ENCODE measurements at places on chromosomes 12 and 14.

DNA sequence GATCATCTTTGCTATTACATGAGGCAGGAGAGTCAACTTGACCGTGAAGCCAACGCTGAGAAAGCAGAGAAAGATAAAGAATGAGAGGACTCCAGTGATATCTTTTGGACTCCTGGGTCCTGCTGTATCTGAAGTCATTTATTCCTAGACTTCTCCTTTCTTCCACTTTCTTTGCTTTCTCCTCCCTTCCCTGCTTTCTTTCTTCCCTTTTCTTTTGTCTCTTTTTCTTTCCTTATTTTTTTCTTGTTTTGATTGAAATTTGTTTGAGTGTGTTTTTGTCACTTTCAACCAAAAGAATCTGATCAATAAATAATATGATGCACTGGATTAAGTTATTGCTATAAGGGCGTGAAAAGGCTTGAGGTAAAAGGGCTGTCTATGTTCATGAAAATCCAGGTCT, 13.4 kb upstream of the GALNT6 start:
- no peak for DNase-seq

DNA sequence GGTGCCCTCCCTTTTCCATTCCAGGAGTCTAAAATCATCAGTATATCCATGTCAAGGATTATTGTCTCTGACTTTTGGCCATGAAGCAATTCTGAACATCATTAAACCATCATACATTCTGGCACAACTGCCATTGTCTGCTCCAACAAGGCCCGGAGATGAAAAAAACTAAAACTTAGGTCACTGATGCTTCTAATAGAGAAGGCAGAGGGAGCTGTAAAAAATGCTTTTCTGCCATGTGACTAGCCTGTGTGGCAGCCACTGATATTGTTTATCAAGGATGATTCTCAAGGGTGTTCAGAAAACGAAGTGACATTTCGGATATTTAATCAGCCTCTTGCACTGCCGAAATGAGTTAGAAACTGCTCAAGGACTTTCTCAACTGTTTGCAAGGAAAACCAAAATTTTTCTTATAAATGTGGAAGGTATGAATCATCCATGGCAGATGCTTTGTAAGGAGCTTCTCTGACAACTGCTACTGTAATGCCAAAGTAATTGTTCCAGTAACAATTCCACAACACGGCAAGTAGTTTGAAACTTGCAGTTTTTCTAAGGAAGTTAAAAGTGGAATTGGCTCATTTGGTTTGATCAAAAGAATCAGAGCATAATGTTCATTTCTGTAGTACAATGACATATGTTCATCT, 1076.5 kb upstream of the FLRT2 start:
- no peak for DNase-seq

GRCh38 chr14:31677630-31678029, 116.4 kb downstream of the NUBPL start:
- no peak for DNase-seq

- DNase-seq = no peak
Measured at GRCh38 chr12:123531091-123531490, 2.4 kb downstream of the RILPL1 start.

DNA sequence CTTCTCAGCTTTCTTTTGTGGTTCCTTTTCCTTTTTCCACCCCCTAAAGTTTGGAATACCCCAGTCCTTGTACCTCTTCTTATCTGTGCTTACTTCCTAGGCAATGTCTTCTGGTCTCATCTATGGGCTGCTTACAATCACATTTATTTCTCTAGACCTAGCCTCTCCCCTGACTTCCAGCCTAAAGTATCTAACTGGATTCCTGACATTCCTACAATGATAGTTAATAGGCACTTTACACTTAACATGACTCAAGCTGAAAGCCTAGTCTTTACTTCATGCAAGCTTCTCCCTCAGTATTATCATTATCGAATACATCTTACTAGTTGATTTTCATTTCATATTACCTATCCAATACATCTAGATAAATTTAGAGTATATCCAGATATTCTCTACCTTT, 21.2 kb downstream of the CLECL1 start:
- no peak for DNase-seq

DNA sequence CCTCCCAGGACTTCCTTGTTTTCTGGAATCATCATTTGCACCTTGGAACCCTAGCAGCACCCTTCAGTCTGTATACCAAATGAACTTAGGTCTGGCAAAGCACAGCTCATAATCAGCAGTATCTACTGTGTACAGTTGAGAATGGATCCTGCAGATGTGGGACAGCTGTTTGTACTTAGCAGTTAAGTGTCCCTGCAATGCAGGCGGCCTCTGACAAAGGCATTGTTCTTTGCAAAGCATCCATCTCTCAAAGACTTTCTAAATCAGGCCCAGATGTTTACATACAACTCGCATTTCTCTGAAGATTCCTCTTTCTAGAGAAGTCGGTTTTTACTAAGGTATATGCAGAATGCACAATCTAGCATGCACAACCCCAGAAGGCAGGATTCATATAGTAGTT, 170.5 kb upstream of the RBM19 start:
- no peak for DNase-seq

DNA sequence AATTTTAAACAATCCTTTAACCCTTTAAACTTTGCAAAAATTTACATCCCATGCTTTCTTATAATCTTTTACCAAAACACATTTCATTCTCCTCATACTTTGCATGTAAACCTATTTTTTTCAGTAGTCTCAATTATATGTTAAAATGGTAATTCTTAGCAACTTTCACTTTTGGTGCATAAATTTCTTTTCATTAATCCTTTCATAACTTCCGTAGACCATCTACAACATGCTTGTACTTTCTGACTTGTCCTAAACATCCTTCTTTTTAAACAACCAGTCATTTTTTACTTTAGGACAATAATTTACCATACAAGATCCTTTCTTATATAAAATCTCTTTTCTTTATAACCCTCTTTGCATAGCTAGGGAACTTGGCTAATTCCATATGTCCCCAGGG, 19.5 kb downstream of the CCDC91 start:
- no peak for DNase-seq

DNA sequence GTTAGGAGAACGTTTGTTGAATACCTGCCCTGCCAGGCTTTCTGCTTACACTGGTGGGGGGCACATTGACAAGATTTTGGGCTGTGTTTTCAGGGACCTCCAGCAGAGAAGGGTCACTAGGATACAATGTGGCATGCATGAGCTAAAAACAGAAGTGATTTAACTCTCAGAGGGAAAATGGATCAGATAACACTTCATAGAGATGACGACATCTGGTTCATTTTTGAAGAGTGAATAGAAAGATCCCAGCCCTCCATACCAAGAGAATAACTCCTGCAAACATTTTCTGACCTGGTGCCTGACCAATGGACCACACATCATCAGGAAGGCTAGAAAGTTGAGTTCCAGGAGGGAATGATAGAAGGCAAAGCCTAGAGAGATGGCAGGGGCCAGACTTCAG, 33.7 kb downstream of the CKB start:
- DNase-seq = no peak

DNA sequence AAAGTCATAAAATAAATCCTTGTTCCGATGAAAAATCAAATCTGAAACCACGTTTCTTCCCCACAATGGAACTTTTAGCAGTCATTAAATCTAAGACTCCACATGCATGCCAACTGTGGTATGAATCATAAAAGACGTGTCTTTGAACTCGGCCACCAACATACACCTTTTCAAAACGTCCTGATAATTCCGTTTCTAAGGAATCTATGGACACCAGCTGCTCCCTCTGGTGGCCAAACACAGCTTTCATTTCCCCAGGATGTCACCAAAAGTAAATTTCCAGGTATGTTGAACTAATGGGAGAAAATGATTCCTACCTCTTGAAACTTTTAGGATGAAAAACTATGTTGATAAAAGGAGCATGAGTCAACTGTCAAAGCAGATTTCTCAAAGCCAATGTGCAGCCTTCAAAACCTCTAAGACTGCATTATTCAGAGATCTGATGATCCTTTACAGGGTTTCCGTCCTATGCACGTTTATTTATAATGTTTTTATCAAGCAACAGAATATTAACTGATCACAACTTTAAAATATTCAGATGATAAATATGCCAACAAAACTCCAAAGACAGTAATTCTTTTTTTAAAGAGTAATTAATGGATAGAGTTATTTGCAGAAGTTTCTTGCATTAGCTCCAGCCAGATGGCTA, 96.2 kb downstream of the CIT start:
- peak; percentile 45 for DNase-seq
